CD4-positive, alpha-beta T cell treated with Interferon gamma for 1 hour (primary cell): ENCODE measurements at places on chromosomes 3 and 15.

- DNase-seq: no peak
These were observed 65.9 kb downstream of the IGF2BP2 start for GRCh38 chr3:185758912-185759311.

DNA sequence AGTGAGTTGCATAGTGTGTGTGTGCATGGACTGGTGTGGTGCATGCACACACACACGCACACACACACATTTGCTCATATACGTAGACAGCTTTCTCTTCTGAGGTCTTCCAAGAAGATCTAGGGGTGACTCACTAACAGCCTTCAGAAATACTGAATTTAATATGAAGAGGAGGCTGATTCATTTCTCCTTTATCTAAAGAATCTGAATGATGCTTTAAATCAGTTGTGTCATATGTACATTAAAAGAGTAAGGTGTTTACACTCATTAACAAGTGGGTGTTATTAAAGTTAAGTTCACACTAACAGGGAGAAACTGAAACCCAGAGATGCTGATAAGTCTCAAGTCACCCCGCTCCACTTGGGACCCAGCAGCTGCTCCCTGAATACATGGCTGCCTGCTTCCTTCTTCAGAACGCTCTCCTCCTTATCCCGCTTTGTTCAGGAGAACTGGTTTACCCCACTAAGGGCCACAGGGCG, 22.0 kb downstream of the TMPRSS7 start:
- DNase-seq: no peak

GRCh38 chr3:76024640-76025039, 239.3 kb upstream of the ZNF717 start:
- DNase-seq: no peak

DNA sequence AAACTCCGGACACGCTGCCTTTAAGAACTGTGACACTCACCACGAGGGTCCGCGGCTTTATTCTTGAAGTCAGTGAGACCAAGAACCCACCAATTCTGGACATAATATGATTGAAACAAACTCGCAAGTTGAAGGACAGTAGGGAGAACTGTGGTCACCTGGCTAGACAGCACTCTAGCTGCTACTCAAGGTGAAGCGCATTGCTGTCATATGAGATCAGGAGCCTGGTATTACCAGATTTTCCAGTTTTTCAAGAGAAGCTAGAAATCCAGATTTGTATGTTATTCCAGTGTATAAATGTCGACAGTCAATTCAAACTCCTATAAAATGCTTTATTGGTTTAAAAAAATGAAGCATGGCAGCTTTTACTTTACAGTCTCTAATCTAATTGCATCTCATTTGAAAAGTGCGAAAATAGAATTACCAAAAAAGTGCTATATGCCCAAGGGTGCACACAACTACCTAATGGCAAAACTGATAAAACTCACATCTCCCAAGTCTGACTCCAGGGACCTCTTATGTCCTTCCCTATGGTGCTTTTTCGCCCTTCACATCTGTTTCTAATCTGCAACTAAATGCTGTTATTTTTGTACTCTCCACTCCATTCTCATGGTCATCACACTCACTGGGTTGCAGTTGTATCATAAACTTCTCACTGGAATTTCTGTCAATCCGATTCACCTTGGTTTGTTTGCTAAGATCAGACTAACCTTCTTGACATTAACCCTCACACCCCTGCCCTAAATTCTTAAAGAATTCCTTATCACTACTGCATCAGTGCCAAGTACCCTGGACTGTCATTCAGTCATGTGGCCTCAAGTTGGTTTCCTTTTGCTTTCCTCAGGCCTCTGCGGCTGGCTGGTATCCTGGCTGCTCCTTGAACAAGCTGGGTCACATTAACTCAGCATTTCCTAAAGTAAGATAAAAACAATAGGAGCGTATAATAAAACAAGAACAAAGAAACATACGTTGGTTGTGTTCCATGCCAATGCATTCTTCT, 31.5 kb upstream of the ARHGEF26 start:
- no peak for DNase-seq

DNA sequence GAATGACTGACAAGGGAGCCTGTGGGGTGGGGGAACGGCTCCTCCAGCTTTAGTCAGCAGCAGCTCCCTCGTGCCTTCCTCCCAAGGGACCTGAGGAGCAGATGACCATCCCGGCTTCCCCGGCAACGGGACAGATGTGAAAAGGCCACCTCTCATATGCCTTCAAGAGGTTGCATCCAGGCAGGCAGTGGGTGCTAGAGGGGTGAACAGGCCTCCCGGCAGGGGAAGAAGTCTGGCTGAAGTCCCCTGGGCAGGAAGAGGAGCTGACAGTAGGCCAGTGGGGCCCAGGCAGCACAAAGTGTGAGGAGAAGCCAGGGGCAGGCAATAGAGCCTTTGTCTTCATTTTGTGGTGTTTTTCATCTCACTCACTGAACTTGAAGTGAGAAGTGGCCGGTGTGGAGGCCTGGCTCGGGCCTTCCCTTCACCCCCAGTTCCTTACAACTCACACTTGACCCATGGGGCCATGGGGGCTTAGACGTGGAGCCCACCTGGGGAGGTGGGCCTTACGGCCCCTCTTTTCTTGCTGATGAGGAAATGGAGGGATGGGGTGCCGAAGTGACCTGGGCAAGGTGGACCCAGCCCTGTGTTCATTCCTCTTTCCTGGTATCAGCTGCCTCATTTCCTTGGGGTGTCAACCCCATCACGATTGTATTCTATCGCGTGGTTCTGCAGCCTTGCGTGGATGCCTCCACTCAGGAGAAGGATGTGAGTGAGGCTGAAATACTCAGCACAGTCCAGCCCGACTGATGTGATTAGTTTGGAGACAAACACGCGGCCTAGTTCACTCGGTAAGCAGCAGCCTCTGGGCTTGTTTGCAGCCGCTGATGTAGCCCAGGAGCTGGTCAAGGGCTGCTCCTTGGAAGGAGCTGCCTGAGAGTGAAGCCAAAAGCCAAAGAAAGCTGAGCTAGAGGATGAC, 115.5 kb upstream of the ALDH1A3 start:
- no peak for DNase-seq

DNA sequence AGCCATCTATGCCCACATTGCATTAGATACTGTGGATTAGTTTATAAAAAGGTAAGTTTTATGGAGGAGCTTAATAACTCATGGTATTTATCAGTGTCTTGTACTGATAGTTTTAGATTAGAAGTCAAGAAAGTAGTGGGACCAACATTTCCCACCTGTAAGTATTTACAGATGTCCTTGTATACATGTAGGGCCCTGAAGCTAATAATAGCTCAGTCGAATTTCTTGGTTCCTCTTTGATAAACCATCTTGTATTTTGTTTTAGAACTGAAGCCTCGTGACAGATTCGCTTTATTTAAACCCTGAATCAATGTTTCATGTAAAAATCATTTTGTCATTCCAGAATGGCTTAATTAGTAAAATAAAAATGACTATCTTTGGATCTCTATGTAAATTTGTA, 73.4 kb downstream of the CRYBG3 start:
- no peak for DNase-seq

DNA sequence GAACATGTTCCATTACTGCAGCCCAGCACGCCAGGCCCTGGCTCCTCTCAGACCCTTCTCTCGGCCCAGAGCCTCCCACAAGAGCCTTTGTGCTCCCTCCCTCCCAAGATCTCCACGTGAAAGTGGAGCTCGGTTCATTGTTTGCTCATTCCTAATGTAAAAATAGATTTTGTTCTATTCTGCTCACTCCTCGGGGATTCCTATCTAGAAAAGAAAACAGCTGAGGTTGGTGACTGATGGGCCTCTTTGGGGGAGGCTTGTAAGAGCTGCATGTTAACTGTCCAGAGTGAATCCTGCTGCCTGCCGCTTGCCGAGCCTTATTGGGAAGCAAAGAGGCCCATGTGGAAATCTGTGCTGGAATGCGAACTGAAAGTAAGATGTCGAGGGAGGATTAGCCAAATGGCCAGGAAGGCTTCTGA, 267.1 kb downstream of the LRTM1 start:
- DNase-seq: no peak

- DNase-seq: no peak
These were observed 60.9 kb downstream of the STRIT1 start for GRCh38 chr3:155232605-155233004.

DNA sequence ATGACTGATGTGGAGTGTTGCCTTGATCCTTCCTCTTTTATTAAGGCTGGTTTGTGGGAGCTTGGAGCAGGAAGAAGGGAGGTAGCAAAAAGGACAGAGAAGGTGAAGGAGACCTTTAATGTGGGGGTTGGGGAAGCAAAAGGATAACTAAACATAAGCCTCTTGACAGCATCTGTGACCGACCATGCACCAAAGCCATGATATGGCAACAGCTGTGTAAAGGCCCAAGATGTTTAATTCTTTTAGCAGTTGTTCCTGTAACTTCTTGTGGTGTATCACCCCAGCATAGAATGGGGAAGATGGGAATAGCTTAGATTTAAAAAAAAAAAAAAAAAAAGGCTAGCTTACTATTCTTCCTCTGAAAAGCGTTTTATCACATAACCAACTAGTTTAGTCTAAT, 194.7 kb downstream of the KLHL25 start:
- no peak for DNase-seq

DNA sequence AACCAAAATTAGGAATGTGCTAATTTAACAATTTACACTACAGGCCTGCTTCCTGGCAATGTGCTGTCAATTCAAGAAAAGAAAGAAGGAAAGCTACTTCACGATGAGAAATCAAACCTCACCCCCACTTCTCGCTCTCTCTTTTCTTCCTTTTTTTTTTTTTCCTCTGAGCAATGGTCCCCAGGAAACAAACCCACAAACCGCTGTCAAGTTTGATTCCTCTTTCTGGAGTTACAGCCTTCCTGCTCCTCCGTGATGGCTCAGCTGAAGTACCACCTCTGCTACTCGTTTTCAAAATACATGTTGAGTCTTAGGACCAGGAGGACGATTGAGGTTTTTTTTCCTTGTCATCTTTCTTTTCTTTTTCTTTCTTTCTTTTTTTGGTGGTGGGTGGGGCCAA, 3.4 kb upstream of the TRIM71 start:
- peak; percentile 5 for DNase-seq

DNA sequence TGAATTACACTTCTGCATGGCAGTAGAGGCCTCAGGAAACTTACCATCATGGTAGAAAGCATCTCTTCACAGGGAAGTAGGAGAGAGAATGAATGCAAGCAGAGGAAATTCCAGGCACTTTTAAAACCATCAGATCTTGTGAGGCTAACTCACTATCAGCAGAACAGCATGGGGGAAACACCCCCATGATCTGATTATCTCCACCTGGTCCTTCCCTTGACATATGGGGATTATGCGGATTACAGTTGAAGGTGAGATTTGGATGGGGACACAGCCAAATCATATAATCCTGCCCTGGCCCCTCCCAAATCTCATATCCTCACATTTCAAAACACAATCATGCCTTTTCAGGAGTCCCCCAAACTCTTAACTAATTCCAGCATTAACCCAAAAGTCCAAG, 691.1 kb downstream of the SI start:
- no peak for DNase-seq

GRCh38 chr3:170137986-170138385, 43.5 kb downstream of the PHC3 start:
- DNase-seq: no peak

- no peak for DNase-seq
These were observed 45.5 kb downstream of the SYN2 start for GRCh38 chr3:12049675-12050074.

DNA sequence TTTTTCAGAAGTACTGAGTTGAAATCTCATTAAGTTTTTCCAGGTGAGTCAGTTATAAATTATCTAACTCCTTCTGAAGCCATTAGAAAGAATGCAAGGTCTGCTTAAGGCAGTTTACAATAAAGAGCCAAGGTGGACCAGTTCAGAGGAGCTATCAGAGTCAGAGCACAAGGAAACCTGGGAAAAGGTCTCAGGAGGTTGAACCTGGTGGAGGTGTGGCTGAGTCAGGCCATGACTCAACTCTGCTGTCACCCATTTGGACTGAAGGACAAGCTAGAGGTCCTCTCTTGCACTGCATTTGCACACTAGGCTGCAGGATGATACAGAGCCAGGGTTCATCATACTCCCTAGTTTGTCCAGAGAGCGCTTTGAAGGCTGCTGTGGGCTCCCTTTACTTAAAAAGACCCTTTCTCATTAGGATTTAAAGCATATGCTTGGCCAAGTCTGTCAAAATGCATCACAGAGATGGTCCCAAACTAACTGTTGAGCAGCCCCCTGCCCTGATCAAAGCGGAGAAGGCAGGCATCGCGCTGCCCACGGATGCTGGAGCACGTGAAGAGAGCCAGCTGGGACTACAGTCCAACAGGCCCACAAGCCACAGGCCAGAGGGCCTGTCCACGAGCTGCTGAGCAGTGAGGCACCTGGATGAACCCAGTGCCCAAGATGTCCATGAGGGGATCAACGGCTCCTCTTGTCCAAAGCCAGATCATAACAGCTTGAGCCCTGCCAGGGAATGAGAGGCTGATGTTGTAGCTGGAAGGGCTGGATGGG, 26.0 kb upstream of the MRPS22 start:
- no peak for DNase-seq

- DNase-seq: no peak
These were observed 227.5 kb downstream of the DTWD1 start for GRCh38 chr15:49848282-49848724.

- no peak for DNase-seq
These were observed 128.2 kb downstream of the ZNF621 start for GRCh38 chr3:40653001-40653400.

- no peak for DNase-seq
These were observed 193.3 kb upstream of the TTC14 start for GRCh38 chr3:180408654-180409053.
